Midbrain (tissue), 1 donor: ENCODE measurements at places on chromosomes 12 and 14.

- no peak for DNase-seq
Measured at GRCh38 chr14:58865514-58866281, 227.9 kb downstream of the DACT1 start.

- DNase-seq, result no peak
Measured at GRCh38 chr12:29430716-29431044, 49.7 kb upstream of the ERGIC2 start.

GRCh38 chr12:55501601-55502000, 9.4 kb downstream of the OR6C68 start:
- DNase-seq, result no peak

DNA sequence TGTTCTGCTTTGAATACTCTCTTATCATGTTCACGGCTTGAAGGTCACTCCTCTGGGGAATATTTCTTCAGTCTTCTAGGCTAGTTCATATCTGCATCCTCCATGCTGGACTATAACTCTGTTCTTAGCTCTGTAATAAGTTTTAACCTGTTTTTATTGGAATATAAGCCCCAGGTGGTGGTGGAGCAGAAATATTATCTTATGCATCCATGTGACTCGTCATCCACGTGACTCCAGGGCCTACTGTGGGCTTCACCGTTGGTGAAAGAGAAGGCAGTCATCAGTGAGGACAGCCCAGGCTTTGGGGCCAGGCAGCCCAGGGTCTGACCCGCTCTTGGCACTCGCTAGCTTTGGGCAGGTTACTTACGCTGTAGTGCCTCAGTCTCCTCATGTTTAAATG, 87.1 kb downstream of the ETNK1 start:
- DNase-seq, result no peak

DNA sequence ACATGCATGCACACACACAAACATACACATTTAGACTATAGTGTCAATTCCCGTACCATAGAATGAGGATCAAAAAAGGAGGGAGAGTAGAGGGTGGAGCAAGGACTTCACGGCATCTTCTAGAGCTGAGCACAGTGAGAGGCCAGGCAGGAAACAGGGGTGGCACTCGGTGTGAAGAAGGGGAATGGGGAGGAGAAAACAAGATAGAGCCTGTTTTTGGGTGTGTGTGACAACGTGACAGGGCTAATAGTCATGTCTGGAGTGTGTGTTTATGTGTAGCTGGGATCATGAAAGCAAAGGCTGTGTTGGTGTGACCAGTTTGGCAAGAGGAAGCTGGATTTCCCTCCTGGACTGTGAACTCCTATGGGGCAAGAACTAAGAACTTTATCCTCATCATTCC, 9.9 kb upstream of the ACVR1B start:
- no peak for DNase-seq

GRCh38 chr12:65898241-65898640, 74.0 kb downstream of the HMGA2 start:
- DNase-seq, result no peak

GRCh38 chr12:62627181-62627580, 160.6 kb downstream of the MON2 start:
- no peak for DNase-seq

- no peak for DNase-seq
Measured at GRCh38 chr12:92010368-92010767, 135.3 kb downstream of the BTG1 start.

- DNase-seq, result no peak
Measured at GRCh38 chr12:97342130-97342529, 120.5 kb upstream of the RMST start.

GRCh38 chr14:105452963-105453362, 21.7 kb upstream of the CRIP2 start:
- no peak for DNase-seq

GRCh38 chr12:87618199-87618598, 411.0 kb downstream of the C12orf50 start:
- no peak for DNase-seq

DNA sequence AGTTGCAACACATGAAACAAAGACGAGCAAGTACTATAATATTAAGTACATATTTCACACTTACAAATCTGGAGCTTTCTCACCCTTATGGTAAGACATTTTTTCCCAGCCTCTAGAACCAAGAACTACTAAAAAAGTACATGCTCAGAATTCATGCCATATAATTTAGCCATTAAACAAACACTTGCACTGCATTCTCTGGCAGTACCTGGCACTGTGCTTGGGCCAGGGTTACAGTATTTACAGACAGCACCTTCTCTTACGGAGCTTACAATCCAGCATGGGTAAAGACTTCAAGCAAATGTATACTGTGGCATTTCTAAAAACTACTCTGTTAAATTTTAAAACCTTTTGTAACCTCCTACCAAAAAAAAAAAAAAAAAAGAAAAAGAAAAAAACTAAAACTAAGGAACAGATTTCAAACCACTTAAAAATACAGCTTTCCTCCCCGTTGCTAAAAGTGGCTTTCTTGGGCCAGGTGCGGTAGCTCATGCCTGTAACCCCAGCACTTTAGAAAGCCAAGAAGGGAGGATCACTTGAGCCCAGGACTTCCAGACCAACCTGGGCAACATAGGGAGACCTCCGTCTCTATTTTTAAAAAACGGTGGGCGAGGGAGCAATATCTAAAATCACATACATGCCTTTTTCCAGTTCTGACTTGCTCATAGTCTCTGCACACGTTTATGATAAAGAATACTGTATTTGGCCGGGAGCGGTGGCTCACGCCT, 956 bp downstream of the GNPTAB start:
- DNase-seq, result no peak

DNA sequence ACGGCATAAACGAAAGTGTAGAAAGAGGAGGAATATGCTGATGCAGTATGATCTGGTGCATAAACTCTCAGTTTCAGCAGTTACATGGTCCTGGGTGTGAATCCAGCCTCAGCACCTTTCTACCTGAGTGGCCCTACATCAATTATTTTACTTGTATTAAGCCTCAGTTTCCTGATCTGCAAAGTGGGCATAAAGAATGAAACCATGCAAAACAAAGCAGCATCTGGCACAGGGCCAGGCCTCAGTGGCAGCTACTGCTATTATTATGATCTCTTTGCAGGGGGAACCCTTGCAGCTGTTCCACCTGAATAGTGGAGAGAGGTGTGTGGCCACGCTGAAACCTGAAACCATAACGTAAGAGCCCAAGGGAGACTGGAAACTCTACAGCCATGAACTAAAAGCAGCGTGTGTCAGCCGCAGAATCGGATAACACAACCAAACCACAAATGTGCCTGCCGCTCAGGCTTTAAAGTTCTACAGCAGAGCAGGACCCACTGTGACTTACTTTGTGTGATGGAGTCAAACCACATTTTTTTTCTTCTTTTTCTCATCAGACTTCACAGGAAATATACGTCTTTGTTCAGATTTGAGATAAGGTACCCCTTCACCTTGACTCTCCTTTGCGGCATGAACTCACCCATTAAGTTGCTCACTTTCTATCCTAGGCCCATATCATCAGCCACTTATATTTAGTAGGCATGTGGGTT, 29.2 kb upstream of the FOS start:
- DNase-seq, result no peak

DNA sequence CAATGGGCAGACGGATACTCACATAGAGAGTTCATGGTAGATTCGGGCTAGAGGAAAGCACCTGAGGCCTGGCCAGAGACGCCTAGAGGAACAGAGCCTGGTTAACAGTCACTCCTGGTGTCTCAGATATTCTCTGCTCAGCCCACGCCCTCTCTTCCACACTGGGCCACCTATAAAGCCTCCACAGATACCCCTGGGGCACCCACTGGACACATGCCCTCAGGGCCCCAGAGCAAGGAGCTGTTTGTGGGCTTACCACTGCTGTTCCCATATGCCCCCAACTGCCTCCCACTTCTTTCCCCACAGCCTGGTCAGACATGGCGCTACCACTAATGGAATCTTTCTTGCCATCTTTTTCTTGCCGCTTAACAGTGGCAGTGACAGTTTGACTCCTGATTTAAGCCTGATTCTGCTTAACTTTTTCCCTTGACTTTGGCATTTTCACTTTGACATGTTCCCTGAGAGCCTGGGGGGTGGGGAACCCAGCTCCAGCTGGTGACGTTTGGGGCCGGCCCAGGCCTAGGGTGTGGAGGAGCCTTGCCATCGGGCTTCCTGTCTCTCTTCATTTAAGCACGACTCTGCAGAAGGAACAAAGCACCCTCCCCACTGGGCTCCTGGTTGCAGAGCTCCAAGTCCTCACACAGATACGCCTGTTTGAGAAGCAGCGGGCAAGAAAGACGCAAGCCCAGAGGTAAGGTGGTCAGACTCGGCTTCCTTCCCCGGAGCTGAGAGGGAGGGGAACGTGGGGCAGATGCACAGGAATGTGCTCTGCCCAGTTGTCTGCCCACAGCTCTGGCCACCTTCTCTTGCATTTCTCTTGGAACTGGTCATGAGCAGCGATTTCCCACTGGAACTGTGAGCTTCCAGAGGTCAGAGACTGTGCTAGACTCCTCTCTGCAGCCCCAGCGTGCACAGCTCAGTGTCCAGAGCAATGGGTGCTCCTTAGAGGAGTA, at the start of gene CD4:
Gene CD4, plus strand, starts transcription at position 557 of the 953 bp plus-strand sequence. CDS start 10,611 bp downstream, outside the sequence.
- DNase-seq, result peak; percentile 25

DNA sequence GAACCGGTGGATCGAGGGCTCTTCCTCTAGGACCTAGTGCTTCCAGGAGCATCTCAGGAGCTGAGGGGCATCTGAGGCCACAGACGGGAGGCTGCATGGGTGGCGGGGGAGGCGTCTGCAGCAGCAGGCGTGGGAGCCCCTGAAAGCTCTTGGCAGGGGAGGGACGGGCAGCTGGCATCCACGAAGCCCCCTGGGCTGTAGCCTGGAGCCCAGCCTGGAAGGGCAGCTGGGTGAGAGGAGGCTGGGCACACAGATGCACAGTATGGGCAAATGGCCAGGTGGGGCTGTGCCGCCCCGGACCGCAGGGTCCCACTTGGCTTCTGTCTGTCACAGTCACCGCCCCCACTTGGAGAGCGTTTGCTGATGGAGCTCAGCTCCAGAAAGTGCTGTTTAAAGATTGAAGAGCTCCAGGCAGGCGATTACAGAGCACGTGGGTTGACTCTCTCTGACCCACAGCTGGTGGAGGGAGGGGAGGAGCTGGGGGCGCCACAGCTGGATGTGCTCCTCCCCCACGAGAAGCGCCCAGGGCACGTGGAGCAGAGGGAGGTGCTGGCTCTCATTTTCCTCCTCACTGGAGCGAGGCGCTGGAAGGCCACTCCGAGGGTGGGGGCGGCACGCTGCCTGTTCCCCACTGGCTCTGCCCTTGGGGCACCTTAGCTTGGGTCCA, 155.0 kb upstream of the C14orf180 start:
- peak; percentile 26 for DNase-seq

GRCh38 chr14:60931218-60931617, 49.7 kb downstream of the TRMT5 start:
- no peak for DNase-seq

- DNase-seq, result no peak
Measured at GRCh38 chr12:101945369-101946232, 68.2 kb downstream of the DRAM1 start.

DNA sequence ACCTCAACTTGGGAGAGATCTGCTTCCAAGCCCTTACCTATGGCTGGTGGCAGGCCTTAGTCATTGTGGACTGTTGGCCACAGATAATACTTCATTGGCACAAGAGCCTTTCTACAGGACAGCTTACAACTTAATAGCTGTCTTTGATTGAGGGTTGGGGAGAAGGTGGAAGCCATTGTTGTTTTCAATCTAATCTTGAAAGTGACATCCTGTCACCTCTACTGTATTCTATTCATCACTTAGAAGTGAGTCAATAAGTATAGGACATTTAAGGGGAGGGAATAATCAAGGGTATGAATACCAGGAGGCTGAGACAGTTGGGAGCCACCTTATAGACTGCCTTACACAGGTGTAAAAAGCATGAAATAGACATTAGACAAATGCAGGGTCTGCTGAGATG, 906.3 kb downstream of the NRXN3 start:
- no peak for DNase-seq

GRCh38 chr12:123533672-123534643, at the start of gene RILPL1:
Gene RILPL1, minus strand, starts transcription at chr12:123533719. Its CDS starts 237 bp downstream, at chr12:123533482.
- peak; percentile 47 for DNase-seq

GRCh38 chr12:51926718-51927117, 19.4 kb downstream of the ACVRL1 start:
- DNase-seq, result no peak

DNA sequence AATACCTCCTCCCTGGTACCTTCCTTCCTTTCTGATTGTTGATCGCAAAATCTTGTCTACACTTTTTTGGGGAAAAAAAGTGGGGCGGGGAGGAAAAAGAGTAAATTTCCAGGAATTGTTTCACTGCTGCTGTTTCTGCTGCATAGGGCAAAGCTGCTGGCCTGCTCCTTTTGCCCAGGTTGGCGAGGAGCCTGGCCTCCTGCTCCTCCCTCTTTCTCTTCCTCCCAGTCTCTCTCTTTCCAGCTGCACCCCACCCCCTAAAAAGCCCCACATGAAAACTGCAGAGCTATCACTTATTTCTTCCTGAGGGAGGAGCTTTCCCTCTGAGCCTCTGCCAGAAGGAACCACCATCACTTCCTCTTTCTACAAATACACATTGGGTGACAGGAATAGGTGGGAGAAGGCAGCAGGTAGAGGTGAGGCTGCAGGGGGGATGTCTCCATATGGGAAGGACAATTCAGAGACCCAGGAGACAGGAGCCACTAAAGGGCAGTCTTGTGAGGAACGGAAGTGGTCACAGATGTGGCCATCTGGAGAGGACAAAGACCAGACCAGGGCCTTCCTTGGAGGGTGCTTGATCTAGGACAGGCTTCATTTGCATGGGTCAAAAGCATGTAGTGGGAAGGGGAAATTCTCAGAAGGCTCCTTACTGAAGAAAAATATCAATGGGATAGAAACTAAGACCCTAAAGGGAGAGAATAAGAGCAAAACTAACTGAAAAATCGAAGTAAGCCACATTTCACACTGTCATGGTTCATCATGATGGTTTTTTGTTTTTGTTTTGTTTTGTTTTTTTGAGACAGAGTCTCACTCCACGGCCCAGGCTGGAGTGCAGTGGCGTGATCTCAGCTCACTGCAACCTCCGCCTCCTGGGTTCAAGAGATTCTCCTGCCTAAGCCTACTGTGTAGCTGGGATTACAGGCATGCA, 14.8 kb downstream of the ZBTB39 start:
- peak; percentile 36 for DNase-seq

DNA sequence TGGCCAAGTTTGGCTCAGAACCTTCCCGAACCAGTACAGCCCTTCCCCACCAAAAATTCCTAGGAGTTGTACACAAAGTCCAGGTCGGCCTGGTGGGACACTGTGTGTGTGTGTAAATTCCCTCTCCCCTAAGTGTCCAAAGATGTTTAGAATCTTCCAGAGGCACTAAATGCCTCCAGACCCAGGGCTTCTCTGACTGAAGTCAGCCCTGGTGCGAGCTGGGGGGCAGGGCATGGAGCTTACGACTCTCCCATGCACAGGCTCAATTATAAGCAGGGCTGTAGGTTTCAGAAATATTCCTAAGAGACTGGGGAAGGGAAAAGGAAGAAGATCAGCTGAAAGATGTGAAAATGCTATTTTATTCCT, 106.9 kb upstream of the ATF7IP start:
- no peak for DNase-seq

- DNase-seq, result no peak
Measured at GRCh38 chr14:86858591-86858990, 1134.4 kb downstream of the GALC start.
